Stimulated activated CD8-positive, alpha-beta memory T cell treated with anti-CD3 and anti-CD28 coated beads, Interleukin-12 subunit alpha, Interleukin-12 subunit beta, amount 100 ng/mL, for 1 hour (primary cell): ENCODE measurements at places on chromosomes 13 and 19.

GRCh38 chr19:46611776-46612175 lies 10.6 kb downstream of the CALM3 start:
- no peak for DNase-seq

DNA sequence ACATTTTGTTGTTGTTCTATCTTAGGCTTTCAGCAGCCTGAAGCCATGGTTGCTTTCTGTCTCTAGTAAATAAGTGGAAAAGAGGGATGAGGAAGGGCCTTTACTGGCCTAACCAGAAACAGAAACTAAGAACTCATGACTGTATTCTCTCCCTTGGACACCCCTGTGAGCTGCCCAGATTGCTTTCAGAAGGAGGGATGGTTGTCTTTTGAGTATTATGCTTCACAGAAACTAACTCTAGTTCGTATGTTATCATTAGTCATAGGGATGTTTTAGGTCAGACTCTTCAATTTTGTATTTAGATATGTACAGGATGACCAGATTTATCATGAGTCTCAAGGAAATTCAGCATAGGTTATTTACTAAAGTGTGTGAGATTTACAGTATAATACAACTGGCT lies 17.5 kb downstream of the BORA start:
- no peak for DNase-seq

- DNase-seq = no peak
These were observed 9.5 kb upstream of the LILRB4 start for GRCh38 chr19:54653181-54653809.

DNA sequence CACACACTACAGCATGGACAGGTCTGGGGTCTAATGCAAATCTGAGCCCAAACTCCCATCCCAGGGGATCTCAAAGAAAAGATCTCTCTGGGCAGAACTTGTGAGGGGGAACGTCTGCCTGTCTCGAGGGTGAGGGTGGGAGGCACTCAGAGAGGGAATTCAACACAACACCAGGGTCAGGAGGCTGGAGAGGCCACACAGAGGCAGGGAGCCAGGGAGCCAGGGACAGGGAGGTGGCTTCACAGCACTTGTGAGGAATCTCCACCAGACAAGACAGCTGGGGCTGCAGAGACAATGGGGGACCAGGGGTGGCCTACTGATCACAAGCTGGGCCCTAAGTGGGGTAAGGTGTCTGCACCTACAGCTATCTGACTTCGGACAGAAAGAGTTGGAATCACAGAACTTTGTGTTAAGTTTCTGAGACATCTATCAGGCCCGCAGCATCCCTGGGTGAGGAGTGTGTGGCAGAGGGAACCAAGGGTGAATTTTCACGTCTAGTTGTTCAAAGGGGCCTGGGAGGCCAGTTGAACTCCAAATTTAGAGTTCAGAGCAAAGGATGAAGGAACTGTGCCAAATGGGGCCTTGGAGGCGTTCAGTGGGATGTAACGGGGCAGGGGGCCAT lies 12.7 kb upstream of the AKAP8L start:
- no peak for DNase-seq

DNA sequence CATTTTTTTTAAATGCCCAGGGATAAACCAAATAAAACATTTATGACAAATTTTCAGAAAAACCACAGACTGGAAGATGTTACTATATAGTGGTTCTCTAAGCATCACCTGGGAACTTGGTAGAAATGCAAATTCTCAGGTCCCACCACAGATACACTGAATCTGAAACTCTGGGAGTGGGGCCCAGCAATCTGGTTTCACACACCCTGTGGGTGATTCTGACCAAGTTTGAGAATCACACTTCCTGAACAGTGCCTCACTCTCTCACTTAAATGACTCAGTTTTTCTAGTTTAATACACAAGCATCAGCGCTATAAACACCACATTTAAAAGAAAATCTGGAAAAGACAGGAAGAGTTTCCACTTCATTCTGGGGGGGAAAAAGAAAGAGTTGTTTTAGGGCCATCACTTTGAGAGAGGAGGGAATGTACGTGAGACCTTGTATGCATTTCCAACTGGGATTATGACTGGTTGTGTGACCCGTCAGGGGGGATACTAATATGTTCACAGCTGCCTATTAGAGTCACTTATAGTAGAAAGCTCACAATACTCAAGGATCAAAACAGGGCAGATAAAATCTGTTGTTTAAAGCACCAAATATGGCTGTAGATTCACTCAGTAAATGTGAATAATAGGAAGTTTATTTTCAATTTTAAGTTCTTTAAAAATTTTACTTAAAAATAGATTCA lies 567.7 kb downstream of the GPC6 start:
- DNase-seq = no peak

- no peak for DNase-seq
These were observed 93.5 kb upstream of the MRI1 start for GRCh38 chr19:13670846-13671245.

- no peak for DNase-seq
These were observed 389.5 kb upstream of the ZNF507 start for GRCh38 chr19:31955884-31956283.

GRCh38 chr19:47723581-47723940 lies 10.3 kb downstream of the EHD2 start:
- DNase-seq = no peak

DNA sequence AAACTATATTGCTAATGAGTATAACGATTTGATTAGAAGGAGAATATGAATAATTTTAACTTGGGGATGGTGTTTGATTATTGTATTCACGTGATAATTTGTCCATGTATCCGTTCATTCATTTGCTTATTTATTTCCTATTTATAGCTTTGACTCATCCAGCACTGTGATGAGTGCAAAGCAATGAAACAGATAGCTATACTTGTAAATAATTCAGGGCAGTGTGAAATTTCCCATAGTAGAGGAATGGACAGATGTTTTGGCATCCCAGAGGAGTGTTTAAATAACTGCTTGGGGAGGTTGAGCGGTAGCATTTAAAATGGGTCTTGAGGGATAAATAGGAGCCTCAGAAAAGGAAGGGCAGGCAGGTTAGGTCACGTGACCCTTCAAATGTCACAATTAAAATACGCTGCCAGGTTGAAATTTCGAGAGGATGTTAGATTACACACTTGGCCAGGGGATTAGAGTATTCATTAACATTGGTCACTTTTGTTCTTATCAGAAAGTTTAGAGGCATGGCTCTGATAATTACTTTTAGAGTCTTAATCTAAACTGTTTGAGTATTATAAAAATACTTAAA lies 14.7 kb downstream of the FGF9 start:
- DNase-seq = no peak

- DNase-seq = no peak
These were observed 3.7 kb downstream of the HRC start for GRCh38 chr19:49151267-49152118.

GRCh38 chr19:10289167-10289835 lies 451 bp upstream of the ICAM5 start:
- no peak for DNase-seq

DNA sequence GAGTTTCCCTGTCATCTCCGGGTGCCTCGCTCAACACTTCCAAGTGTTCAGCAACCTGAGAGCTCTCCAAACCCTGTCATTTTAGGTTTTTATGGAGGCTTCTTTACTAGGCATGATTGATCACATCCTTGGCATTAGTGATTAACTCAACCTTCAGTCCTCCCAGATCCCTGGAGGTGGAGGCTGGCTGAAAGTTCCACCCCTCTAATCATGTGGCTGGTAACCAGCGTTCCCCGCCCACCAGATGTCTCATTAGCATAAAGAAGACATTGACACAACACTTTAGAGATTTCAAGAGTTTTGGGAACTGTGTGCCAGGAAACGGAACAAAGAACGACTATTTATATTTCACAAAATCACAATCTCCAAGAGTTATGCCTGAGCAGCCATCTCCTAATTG lies 71.1 kb upstream of the RGCC start:
- no peak for DNase-seq

GRCh38 chr13:41495044-41495443 lies 37.7 kb downstream of the RGCC start:
- no peak for DNase-seq

DNA sequence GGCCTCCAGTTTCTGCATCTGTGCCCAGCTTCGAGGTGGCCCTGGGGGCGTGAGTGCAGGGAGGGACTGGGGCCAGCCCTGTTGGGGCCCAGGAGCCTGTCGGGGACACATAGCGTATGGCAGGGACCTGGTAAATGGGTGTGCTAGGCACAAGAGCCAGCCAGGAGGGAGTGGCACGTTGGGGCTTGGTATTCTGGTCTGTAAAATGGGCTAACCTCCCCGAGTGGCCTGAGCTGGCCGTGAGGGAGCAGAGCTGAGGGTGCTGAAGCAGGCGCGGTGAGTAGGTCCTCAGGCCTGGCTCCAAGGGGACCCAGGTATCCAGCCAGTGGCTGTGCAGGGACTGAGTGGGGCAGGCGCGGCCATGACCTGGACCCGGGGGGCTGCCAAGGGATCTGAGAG lies 4.3 kb downstream of the PTOV1 start:
- DNase-seq = no peak

DNA sequence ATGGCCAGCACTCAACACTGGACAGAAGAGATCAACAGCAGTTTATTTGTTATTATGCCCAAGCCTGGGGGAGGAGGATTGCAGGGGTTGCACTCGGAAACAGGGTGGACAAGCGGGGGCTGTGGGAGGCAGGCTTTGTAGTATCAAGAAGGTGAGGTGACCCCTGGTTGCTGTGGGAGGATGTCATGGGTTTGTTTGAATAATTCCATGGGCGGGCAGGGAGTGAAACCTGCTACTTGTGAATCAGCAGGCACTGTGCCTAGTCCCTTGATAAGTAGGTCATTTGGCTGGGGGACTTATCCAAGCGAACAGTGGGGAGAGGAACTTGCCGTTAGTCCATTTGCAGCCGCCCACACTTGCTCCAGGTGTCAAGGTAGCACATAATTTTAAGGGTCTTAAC lies 84.4 kb upstream of the KCTD15 start:
- no peak for DNase-seq

DNA sequence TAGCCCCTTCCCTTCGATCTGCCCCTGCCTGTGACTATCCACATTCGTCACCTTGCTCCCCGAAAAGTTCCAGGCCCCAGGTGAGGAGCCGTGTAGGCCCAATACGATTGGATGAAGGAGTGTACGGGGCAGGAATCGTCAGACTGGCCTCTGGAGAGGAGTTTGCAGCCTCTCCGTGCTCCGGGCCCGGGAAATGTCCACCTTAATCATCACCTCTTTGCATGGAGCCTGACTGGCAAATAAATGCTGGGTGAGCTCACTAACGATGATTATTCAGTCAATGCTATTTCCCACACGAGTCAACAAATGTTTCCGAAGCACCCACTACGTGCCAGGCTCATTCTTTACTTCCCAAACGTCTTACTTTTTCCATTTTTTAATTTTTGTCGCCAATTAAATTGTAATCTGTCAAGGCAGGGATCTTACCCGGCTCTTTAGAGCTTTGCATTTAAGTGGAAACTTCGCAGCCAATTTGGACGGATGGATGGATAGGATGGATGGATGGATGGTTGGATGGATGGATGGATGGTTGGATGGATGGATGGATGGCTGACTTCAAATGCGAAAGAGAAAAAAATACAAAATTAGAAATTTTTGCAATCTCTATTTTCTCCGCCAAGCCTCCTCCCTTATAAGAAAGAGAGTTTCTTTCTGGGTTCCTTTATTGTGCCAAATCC lies 45.8 kb downstream of the TGDS start:
- DNase-seq = no peak

DNA sequence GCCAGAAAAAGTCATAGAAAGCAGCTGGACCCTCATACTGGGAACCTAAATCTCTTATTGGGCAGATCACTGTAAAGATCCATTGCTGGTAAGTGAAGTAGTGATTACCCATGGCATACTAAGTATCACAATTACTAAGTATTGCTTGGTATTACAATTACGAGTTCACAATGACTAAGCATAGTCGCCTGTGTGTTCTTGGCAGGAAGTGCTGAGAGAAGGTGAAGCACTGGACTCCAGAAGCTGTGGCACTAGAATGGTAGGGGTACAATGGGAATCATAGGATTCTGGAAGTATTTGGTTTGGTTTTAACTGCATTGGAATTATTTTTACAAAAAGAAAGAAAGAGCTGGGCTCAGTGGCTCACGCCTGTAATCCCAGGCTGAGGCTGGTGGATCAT lies 20.3 kb downstream of the LGALS16 start:
- DNase-seq = no peak

DNA sequence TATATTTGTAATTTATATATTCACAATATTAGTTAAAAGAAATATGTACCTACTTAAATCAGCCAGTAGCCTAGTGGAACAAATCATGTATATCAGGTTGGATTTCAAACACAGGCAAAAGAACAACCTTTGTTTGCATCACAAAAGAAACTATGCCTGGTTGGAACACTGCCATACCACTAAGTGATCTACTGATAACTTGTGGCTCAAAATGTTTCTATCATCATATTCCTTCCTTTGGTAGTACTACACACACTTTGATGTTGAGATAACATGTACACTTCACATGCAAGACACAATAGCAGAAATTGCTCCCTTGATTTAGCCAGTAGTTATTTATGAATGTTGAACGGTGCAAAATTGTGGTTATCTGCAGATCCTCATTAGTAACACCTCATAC lies 146.0 kb upstream of the GPC6 start:
- no peak for DNase-seq

GRCh38 chr13:26709461-26709860 lies 51.1 kb downstream of the GPR12 start:
- DNase-seq = no peak

- DNase-seq = no peak
These were observed 484.6 kb downstream of the TSHZ3 start for GRCh38 chr19:30864391-30865215.

DNA sequence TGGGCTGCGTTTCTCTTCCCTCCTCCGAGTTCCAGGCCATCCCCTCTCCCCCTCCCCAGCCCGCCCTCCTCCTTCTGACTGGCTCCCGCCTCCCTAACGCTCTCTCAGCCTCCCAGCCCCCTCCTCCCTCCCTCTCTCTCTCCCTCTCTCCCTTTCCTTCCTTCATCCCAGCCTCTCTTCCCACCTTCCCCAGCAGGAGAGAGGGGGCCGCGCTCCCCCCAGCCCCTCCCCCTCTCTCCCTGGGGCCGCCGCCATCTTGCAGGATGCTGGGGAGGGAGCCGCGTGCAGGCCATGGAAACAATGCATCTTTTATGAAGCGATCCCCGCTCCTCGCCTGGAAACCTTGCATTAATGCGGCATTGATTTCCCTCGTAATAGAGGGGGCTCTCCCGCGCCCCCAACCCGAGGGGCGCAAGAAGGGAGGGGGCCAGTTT lies 42.6 kb upstream of the ADGRL1 start:
- DNase-seq = peak; percentile 19

DNA sequence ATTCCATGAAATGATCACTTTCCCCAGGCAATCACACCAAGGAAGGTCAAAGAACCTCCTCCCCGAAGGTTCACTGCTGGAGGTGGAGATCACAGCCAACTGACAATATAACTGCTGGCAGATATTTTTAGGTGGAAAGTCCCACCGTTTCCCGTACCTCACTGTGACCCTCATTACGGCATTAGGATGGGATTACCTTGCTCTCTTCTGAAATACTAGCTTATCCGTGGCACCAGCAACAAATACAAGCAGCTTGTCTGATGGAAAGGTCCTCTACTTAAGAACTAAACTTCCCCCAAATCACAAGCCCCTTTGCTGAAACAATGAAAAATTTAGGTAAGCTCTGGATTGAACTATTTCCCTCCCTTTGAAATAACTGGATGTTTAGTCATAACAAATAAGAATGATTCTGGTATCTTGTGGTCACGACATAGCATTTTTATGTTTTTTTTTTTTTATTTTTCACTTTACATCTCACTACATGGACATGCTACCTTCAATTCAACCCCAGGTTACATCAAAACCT lies 178.9 kb downstream of the COL4A1 start:
- DNase-seq = no peak
